ENCODE measurements at places on chromosomes 7 and 10. TPM values are rescaled to one million over a fixed set of nuclear protein-coding genes. Genes with fewer than 3 reads are reported as not detected.

HECW1 gene
- under 0.01 TPM for polyA plus RNA-seq

DNA sequence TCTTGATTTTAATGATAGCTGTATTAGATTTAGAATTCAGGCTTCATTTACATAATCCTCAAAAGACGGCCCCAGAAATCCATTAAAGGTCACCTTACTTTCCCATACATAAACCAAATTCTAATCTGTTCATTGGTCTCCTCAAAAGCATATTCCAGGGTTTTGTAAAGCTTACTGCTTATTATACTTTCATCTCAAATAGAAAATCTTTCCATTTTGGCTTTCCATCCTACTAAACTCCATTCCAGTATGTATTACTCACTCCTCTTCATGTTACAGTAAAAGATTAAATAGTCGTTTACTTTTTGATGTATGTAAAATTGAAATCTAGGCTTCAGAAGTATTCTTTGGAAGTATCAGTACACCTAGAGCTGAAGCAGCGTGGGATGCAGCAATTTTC, 143.5 kb upstream of the LRRN3 start:
- DNase-seq: no peak
- no peak overlapping the region for H3K27ac ChIP-seq
- H3K36me3 ChIP-seq: no peaks in the 10 kb centered on the region
- no peaks in the 10 kb centered on the region for H3K27me3 ChIP-seq
- no peaks in the 10 kb centered on the region for H3K4me1 ChIP-seq

ANKRD1 gene
- 0.61 TPM for polyA plus RNA-seq

GPC2 gene
- polyA plus RNA-seq: 0.94 TPM

OPN1SW gene
- not detected for polyA plus RNA-seq

DNA sequence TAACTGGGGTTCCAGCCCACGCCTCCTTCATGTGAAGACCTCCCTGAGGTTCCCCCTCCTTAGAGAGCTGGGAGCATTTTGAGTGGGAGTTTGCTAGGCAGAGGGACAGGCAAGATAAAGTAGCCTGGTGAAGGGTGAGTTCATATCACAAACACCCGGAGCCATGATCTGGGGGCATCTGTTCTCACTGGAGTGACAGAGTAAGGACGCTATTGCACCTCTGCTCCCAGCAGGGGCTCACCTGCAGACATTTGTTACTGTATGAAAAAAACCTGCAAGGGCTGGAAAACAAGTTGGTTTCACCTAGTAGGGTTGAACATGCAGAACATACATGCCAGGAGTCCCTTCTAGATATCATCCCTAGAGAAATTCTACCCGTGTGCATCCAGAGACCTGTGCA, 88.4 kb downstream of the CARD11 start:
- H3K27ac ChIP-seq: no peak overlapping the region
- H3K4me1 ChIP-seq: no peaks in the 10 kb centered on the region
- no peaks in the 10 kb centered on the region for H3K27me3 ChIP-seq
- H3K4me3 ChIP-seq: no peak overlapping the region

DNA sequence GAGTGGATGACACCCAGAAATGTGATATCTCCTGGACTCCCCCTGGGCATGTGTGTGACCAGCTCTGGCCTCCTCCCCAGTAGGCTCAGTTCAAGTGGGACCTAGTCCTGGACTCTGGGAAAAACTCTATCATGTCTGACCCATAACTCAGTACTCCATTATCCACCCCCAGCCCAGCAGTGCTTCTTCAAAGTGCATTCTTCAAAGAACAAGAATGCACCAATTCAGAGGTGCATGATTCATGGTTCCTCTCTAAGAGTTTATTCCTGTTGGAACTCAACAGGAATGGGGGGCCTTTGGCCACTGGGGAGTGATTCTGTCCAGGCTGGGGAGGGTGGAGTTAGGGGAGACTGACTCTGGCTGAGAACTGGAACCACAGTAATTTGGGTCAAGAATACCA, 173.6 kb upstream of the CXCL12 start:
- no peak overlapping the region for H3K27ac ChIP-seq
- no peaks in the 10 kb centered on the region for H3K36me3 ChIP-seq
- no peak for DNase-seq
- H3K4me3 ChIP-seq: no peak overlapping the region

GSTO2 gene
- polyA plus RNA-seq: 13.2 TPM

FAM237B gene
- not detected for polyA plus RNA-seq

GRCh38 chr7:84170646-84171045, 23.9 kb downstream of the SEMA3A start:
- no peak overlapping the region for H3K4me3 ChIP-seq
- no peaks in the 10 kb centered on the region for H3K27me3 ChIP-seq
- H3K36me3 ChIP-seq: no peaks in the 10 kb centered on the region
- H3K27ac ChIP-seq: no peak overlapping the region
- H3K4me1 ChIP-seq: no peaks in the 10 kb centered on the region

- H3K36me3 ChIP-seq: no peaks in the 10 kb centered on the region
- no peak overlapping the region for H3K4me3 ChIP-seq
- H3K27ac ChIP-seq: no peak overlapping the region
These were observed 23.3 kb downstream of the TWIST1 start for GRCh38 chr7:19094138-19094537.

DNA sequence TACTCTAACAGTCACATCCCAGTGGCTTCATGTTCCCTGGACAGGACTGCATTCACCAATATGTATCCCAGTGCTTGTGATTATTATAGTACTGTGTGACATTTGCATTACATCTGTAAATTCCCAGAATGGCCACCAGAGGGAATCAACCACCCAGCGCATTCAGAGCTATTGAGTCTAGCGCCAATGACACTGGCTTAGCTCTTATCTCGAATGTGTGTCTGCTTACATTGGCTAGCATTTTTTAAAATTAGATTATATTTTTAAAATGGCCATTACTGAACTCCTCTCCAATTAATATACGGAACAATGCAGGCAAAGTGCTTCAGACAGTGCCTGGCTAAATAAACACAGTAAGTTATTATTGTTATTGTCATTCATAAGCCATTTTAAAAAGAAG, 36.3 kb downstream of the TRIL start:
- H3K27me3 ChIP-seq: no peaks in the 10 kb centered on the region
- no peaks in the 10 kb centered on the region for H3K36me3 ChIP-seq
- H3K27ac ChIP-seq: no peak overlapping the region
- H3K4me3 ChIP-seq: no peak overlapping the region

- no peak overlapping the region for H3K4me3 ChIP-seq
- peaks cover 6% of the 10 kb centered on the region for H3K36me3 ChIP-seq
- no peak overlapping the region for H3K27ac ChIP-seq
- H3K4me1 ChIP-seq: no peaks in the 10 kb centered on the region
- no peak for DNase-seq
- H3K27me3 ChIP-seq: no peaks in the 10 kb centered on the region
These were observed 72.3 kb upstream of the ZNF746 start for GRCh38 chr7:149569726-149570422.

DNA sequence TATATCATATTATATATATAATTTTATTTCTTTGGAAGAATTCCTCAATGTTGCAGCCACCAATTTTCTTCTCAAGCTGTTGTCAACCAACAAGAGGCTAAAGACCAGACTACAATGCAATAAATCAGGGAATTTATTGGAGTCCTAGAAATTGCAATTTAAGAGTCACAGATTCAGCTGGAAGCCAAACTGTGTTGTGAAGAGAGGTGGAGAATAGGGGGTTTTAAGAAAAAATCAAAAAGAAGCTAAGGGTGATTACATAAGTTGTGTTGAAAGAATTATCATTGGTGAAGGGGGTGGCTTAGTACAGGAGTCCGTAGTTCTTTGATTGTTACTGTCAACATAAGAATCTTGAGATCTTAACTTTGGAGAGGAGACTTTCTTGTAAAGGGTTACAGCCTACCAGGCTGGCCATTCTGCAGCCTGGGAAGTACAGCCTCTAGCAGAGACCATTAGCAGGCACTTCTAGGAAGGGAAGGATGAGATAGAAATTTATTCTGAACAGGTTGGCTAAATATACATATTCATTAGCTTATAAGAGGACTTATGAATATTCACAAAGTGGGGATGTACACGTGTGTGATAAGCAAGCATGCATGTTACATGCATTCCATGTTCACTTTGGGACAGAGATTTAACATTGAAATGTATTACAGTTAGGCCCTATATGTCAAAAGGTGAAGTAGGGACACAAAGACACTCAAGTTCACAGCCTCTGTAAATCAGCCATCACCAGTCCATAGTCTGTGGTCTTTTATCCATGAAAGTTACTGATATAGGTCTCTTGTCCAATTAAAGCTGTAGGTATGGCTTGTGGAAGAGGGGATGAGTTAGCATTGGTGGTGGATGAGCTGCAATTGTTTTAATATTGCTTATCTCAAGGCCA, 8.3 kb upstream of the TMEM168 start:
- H3K36me3 ChIP-seq: no peaks in the 10 kb centered on the region
- H3K27me3 ChIP-seq: no peaks in the 10 kb centered on the region
- H3K27ac ChIP-seq: no peak overlapping the region
- no peak for DNase-seq

DNA sequence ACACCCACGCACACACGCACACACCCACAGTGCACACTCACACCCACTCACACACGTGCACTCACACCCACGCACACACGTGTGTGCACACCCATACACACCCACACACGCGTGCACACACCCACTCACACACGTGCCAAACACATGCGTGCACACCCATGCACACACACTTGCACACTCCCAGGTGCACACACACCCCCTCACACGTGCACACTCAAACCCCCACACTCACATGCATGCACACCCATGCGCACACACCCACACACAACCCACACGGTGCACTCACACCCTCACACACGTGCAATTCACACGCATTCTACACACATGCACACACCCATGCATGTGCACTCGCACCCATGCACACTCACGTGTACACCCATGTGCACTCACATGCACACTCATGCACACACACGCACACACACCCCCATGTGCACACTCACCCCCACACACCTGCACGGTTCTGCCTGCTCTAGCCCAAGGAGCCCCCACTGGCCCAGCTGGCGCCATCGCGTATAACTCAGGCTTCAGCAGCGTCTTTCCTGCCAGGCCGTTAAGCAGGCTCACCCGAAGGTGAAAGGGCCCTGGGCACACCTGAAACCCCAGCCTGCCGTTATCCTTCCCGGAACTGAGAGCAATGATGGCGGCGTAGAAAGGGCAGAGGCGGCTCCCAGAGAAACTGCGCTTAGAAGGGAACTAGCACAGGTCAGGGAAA, 63.9 kb upstream of the PDGFA start:
- H3K4me3 ChIP-seq: no peak overlapping the region
- H3K36me3 ChIP-seq: peaks cover 79% of the 10 kb centered on the region
- no peaks in the 10 kb centered on the region for H3K4me1 ChIP-seq
- H3K27ac ChIP-seq: no peak overlapping the region
- H3K27me3 ChIP-seq: no peaks in the 10 kb centered on the region

TECPR1 gene
- polyA plus RNA-seq: 12.9 TPM

DNA sequence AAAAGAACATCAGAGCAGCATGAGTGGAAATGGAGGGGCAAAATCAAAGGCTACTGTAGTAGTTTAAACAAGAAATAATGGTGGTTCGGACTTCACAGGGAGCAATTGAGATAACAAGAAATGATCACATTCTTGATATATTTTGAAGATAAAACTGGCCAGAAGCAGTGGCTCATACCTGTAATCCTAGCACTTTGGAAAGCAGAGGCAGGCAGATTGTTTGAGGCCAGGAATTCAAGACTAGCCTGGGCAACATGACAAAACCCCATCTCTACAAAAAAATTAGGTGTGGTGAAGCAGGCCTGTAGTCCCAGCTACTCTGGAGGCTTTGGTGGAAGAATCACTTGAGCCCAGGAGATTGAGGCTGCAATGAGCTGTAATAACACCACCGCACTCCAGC, 22.9 kb downstream of the EEF1AKMT2 start:
- no peak overlapping the region for H3K27ac ChIP-seq
- H3K4me3 ChIP-seq: no peak overlapping the region
- H3K36me3 ChIP-seq: peaks cover 23% of the 10 kb centered on the region
- no peaks in the 10 kb centered on the region for H3K27me3 ChIP-seq
- H3K4me1 ChIP-seq: no peaks in the 10 kb centered on the region
- DNase-seq: no peak

DNA sequence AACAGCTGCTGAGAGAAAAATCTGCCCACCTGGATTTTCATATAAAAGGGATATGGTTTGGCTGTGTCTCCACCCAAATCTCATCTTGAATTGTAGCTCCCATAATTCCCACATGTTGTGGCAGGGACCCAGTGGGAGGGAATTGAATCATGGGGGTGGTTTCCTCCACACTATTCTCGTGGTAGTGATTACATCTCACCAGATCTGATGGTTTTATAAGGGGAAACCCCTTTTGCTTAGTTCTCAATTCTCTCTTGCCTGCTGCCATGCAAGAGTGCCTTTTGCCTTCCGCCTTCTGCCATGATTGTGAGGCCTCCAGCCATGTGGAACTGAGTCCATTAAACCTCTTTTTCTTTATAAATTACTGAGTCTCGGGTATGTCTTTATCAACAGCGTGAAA, 20.8 kb upstream of the MKI67 start:
- no peak for DNase-seq
- H3K27me3 ChIP-seq: no peaks in the 10 kb centered on the region
- H3K36me3 ChIP-seq: no peaks in the 10 kb centered on the region
- H3K4me3 ChIP-seq: no peak overlapping the region
- no peaks in the 10 kb centered on the region for H3K4me1 ChIP-seq

SPRN gene
- polyA plus RNA-seq: 3.3 TPM

HIBADH gene
- 44.9 TPM for polyA plus RNA-seq

GRCh38 chr10:56633876-56634452, 272.9 kb upstream of the ZWINT start:
- no peak for DNase-seq
- no peaks in the 10 kb centered on the region for H3K27me3 ChIP-seq
- H3K4me3 ChIP-seq: no peak overlapping the region
- H3K27ac ChIP-seq: no peak overlapping the region

TWIST1 gene
- polyA plus RNA-seq: not detected

DNA sequence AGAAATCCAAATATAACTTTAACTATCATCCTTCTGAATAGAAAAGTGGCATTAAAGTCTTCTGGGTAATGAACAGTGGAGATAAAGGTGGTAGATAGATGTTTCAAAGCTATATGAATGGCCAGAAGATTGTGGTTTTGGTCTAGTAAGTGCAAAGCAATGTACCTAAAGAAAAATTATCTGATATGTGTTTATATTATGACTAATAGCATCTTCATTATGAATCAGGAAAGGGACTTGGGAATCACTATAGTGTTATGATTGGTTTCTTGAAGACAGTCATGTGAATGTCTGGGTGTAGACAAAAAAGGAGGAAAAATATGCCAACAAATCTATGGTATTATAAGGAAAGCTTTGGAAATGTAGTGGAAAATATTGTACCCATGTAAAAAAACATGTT, 3.0 kb downstream of the ZNF518A start:
- H3K4me3 ChIP-seq: no peak overlapping the region
- H3K36me3 ChIP-seq: peaks cover 10% of the 10 kb centered on the region
- no peaks in the 10 kb centered on the region for H3K4me1 ChIP-seq
- DNase-seq: no peak
- no peak overlapping the region for H3K27ac ChIP-seq
- H3K27me3 ChIP-seq: no peaks in the 10 kb centered on the region

DNA sequence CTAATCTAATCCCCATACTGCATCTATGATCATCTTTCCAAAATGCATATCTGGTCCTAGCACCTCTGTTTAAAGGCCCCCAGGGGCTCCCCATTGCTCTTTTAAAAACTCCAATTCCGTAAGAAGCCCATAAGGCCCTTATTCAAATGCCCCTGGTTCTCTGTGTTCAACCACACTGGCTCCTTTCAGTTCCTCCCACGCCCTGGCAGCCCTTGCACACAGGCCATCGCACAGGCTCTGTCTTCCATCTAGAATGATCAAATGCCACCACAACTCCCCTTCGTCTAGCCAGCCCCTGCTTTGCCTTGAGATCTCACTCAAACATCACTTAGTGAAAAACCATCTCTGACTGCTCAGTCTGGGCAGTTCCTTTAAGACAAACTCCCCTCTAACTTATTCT, 112.9 kb upstream of the LYZL2 start:
- no peaks in the 10 kb centered on the region for H3K27me3 ChIP-seq
- no peaks in the 10 kb centered on the region for H3K4me1 ChIP-seq
- H3K36me3 ChIP-seq: no peaks in the 10 kb centered on the region
- DNase-seq: no peak
- no peak overlapping the region for H3K27ac ChIP-seq
